Activated CD4-positive, alpha-beta T cell treated with anti-CD3 and anti-CD28 coated beads for 36 hours (primary cell): ENCODE measurements at places on chromosomes 16 and 17. TPM values are rescaled to one million over a fixed set of nuclear protein-coding genes. Genes with fewer than 3 reads are reported as not detected.

- H3K4me3 ChIP-seq = no peak overlapping the region
- DNase-seq = no peak
- peaks cover 26% of the 10 kb centered on the region for H3K27me3 ChIP-seq
- H3K4me1 ChIP-seq = no peaks in the 10 kb centered on the region
- no peaks in the 10 kb centered on the region for H3K36me3 ChIP-seq
These were observed 25.1 kb upstream of the ABCA3 start for GRCh38 chr16:2365397-2366294.

GRCh38 chr17:58755269-58755576, 431 bp upstream of the PPM1E start:
- peaks cover 42% of the 10 kb centered on the region for H3K27me3 ChIP-seq
- peak overlapping the region; percentile 66 for H3K4me3 ChIP-seq
- no peaks in the 10 kb centered on the region for H3K36me3 ChIP-seq
- H3K4me1 ChIP-seq = peaks cover 9% of the 10 kb centered on the region

IL34 gene
- total RNA-seq = not detected

ST3GAL2 gene
- 14.8 TPM for total RNA-seq

SMIM22 gene
- not detected for total RNA-seq

CTCF gene
- total RNA-seq = 66.4 TPM

DHX58 gene
- total RNA-seq = 31.1 TPM

KCNJ2 gene
- total RNA-seq = not detected
